ENCODE measurements at places on chromosomes 12 and 14.

GRCh38 chr12:132411457-132411856, 78.5 kb upstream of the FBRSL1 start:
- DNase-seq, result no peak

DNA sequence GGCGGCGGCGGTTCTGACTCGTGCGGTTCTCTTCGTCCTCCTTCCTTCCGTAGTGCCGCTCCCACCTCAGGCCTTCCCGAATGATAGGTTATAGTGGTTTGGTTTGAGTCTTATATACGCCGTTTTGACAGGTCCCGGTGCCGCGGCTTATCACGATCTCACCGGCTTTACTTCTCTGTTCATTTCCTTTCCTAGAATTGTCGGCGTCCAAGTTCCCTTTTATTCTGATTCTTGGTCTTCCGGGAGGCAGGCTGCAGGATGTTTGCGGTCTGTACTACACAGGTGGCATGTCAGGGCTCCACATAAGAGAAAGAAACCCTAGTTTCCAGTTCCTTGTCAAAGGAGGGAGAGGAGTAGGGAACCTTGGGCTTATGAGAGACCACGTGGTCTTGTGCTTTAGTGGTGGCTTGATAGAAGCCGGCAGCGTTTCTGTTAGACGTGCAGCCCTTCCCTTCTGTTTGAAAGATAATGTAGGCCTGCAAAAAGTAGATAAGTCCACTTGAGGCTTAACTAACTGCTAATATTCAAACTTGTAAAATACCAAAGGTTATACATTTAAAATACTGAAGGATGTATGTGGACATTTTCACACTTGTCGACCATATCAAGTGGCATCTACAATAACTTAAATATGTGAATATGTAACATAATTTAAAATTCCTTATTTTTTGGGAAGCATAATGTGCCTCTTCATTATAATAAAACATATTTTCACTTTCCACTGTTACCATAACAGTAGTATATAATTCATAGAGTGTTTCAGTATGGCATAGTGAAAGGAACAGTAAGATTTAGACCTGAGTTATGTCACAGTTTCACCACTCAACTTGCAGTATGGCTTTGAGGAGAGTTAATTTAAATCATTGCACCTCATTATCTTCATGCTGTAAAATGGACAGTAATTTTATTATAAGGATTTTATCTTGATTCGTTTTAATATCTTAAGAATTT, 804 bp downstream of the USP15 start:
- peak; percentile 48 for DNase-seq

DNA sequence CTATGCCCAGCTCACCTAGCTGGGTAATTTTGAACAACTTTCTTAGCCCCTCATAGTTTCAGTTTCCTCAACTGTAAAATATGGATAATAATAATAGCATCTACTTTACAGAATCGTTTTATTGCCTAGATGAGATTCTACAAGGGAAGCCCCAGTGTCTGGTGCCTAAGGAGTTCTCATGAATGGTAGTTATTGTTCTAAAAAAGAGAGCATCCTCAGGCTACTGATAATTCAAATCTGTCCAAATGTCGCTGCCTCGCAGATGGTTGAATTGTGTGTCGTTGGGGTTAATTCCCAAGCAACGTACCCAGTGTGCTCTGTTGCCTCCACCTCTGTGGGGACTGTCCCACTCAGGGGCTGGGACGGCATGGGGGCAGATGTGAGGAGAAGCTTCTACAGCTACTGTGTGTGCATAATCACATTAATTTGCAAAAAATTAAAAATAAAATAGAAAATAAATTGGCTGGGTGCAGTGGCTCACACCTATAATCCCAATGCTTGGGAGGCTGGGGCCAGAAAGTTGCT, 71.6 kb upstream of the CEP83 start:
- no peak for DNase-seq

- no peak for DNase-seq
These were observed 21.8 kb downstream of the CAPS2 start for GRCh38 chr12:75308279-75308678.

GRCh38 chr12:28040246-28040645, 67.7 kb upstream of the PTHLH start:
- DNase-seq, result no peak

DNA sequence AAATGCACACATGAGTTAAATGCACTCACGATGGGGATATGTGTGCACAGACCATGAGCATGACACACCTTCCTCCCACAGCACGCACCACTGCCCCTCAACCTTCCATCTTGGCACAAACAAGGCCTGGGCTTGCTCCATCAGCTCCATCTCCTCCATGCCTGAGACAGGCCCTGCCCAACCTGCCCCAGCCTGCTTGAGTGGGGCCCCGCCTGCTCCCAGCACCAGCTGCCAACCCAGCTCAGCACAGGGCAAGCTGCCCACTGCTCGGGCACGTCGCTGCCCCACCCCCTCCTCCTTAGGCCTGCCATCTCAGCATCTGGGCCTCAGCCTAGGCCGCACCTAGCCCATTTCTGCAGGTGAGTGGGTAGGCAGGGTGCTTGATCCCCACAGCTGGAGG, 27.6 kb upstream of the KRT78 start:
- no peak for DNase-seq

DNA sequence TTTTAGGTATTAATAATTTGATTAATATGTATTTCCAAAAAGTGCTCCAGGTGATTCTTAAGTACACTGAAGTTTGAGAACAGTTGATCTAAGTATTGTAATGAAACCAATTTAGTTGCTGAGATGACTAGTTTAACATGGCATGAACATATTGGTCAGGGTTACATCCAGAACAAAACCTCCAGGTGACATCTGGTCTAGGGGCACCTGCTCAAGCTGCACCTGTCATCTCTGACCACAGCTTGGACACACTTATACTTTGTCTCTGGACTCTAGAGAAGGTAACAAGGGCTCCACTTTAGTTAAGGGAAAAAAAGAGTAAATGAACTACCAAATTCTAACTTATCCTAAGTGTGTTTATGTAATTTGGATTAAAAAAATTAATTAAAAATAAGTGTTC, 8.1 kb downstream of the ARID2 start:
- no peak for DNase-seq

- no peak for DNase-seq
These were observed 200.1 kb upstream of the TMTC1 start for GRCh38 chr12:29983851-29984250.

GRCh38 chr12:128056136-128056801, 210.7 kb upstream of the TMEM132C start:
- no peak for DNase-seq

- no peak for DNase-seq
These were observed 71.4 kb downstream of the AKAP6 start for GRCh38 chr14:32400480-32400879.

DNA sequence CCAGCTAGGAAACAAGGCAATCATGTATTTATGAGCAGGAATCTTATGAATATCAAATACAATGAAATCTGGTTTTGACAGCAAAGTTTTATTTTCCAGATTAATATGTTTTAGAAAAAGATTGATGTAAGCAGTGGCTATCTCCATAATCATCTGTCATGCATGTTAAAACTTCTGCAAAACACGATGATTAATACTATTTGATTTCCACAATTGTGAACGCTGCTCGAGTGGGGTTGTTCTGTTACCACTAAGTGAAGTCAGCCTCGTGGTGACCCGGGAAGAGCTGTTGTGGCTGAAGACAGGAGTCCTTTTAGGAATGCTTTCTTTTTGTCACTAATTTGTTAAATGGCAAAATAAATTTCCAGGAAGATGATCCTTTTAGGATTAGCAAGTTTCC, 9.4 kb downstream of the CFAP251 start:
- DNase-seq, result no peak

DNA sequence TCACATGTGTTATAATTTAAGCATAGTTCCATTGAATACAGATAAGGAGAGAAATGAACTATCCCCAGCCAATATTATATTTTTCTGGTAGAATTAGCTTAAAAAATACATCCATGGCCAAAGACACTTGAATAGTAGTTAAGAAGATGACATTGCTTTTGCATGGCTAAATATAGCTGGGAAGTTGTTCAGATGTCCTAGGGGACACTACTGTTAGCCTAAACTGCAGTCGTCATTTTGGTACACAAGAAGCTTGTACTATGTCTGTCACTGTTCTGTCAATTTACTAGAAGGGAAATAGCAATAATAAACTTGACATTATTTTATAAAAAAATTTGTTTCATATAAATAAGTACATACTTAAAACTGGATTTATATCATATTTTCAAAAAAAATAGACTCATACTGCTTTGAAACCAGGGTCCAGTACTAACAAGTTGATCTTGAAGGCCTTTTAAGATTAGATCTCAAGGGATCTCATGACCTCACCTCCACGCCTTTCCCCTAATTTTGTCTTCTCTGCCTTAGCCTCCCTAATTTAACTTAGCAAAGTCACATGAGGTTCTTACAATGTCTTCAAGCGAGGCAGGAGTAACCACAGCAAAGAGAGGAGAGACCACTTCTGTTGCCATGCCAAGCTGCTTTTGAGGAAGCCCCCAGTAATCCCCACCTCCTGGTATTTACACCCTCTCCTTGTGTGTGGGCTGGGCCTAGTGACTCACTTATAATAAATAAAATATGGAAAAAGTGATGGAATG, 81.0 kb downstream of the AVPR1A start:
- DNase-seq, result no peak

All from aorta (tissue), 5 donors.